ENCODE measurements at places on chromosomes 16 and 17. TPM values are rescaled to one million over a fixed set of nuclear protein-coding genes. Genes with fewer than 3 reads are reported as not detected.

- DNase-seq = no peak
These were observed 4.4 kb downstream of the LGALS9 start for GRCh38 chr17:27635275-27635823.

GRCh38 chr17:10041916-10042588 is 137.0 kb upstream of the RCVRN start:
- DNase-seq = no peak

DNA sequence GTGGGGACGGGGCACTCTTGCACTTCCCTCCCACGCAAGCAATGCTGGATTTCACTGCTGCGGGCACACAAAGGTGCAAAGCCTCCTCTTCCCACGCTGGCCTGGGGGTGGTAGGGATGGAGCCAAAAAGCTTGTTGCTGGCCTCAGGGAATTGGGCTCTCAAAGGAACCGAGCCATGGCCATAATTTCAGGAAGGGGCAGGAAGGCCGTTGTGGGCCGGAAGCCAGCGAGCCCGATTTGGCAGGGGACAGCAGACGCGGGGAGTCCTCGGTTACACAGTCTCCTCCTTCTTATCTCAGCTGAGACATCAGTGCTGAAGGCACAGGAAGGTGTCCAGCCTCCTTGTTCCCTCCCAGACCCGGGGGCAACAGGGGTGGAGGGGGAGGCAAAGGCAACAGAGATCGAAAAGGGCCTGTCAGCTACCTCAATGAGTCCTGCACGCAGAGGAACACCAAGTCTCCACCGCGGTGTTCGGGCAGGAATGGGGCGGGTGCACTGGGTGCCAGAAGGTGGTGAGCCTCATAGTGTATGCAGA is 59.5 kb downstream of the SLFN11 start:
- DNase-seq = no peak

- no peak for DNase-seq
These were observed 10.8 kb downstream of the LRRC59 start for GRCh38 chr17:50386510-50386909.

GRCh38 chr16:68281368-68282063 is 17.2 kb downstream of the SLC7A6 start:
- DNase-seq = no peak

SEPHS2 gene
- 11.8 TPM for total RNA-seq

Measured in lung microvascular endothelial cell (primary cell).